Foreskin fibroblast (primary cell): ENCODE measurements at places on chromosomes 4 and X.

DNA sequence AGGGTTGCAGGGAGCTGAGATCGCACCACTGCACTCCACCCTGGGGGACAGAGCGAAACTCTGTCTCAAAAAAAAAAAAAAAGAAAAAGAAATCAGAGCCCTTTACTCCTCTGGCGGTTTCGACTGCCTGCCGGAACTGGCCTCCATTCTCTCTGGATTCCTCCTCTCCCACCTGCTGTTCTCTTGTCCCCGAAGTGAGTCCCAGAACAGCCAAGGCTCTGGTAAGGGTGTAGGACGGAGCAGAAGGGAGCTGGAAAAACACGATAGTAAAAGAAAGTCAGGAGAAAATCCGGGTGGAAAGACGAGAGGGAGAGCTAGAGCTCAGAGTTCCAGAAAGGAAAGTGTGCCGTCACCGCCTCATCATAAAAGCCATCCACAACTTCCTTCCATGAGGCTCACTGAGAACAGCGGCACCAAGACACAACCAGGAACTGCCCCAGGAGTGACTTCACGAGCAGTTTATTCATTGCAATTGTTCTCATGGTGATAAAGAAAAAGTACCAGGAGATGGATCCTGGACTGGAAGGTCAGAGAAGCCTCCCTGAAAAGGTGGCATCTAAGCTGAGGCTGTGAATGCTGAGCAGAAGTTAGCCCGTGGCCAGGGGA is 12.3 kb downstream of the TLR3 start:
- no peak for DNase-seq

DNA sequence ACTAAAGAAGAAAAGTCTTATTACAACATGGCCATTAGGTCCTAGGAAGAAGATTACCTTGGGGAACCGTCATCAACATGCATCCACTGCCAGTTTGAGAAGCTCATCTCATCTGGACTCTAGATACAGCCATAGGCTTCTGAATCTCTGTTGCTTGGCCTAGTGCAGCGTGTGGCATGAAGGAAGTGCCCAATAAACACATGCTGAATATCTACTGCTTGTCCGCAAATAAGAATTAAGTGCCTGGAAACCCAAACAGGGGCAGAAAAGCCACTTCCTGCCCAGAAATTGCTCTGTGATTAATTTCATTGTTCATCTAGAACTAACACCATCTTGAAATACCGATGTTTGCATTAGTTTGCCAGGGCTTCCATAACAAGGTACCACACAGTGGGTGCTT is 241.1 kb upstream of the KLF3 start:
- DNase-seq: no peak

DNA sequence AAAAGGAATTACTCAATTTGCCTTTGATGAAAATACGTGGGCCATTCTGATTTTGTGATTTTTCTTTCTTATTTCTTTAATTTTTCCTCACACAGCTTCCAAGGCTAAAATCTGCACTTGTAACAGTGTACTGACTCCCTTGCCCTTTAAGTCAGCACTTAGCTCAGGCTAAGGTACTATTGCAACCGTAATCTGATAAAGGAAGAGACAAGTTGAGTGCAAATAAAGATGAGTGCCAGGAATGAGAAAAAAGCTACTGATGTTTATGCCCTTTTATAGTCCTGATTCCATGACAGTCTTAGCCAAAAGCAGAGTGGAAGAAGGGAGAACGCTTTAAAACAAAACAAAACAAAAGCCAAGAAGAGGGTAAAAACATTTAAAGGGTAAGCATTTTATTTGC is 6.0 kb downstream of the DMD start:
- DNase-seq: no peak

DNA sequence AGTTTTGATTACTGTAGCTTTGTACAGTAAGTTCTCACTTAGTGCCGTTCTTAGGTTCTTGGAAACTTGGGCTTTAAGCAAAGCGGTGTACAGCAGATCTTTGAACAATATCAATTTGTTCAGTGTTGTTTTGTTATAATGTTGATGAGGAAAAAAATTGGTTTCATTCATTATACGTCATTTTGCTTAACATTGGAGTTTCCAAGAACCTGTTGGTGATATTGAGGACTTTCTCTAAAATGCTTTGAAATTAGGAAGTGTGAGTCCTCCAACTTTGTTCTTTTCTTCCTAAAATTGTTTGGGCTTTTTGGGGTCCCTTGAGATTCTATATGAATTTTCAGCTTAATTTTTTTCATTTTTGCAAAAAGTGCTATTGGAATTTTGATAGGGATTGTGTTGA is 49.1 kb downstream of the STAG2 start:
- no peak for DNase-seq

DNA sequence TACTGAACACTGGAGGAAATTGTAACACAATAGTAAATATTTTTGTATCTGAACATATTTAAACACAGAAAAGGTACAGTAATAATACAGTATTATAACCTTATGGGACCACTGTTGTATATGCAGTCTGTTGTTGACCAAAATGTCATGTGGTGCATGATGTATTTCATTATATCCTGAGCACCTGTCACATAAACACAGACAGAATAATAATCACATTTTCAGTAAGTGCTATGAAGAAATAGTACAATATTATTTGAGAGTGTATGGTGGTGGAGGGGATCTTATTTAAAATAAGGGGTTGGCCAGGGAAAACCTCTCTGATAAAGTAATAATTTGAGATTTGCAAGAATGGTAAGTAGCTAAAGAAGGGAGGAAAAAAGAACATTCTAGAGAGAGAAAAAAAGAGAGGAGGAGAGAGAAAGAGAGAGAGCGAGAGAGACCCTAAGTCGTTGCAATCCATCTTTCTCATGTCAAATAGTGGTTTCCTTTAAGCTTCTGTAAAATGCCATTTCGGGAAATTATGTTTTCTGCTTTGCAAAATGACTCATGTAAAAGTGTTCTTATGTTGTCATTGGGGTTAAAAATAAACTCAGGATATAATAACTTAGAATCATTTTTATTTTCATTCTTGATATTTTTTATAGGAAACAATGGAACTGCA is 19.3 kb upstream of the CLNK start:
- DNase-seq: no peak

- no peak for DNase-seq
These were observed 30.3 kb upstream of the CLDN24 start for GRCh38 chr4:183352546-183352945.

DNA sequence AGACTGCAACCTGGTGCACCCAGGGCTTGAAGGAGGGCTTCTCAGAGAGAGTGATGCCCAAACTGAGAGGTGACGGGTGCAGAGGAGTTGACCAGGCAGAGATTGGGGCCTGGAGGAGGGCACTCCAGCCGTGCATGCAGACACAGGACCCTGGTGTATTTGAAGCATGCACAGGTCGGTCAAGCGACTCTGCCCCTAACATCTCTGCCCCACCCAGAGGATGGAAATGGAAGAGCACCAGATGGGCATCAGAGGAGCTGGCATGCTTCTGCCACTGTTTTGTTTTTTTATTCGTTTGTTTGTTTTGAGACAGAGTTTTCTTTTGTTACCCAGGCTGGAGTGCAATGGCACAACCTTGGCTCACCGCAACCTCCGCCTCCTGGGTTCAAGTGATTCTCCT is 320.9 kb downstream of the EVC2 start:
- DNase-seq: no peak

GRCh38 chr4:81604683-81605218 is 133.0 kb upstream of the RASGEF1B start:
- DNase-seq: peak; percentile 56

- DNase-seq: peak; percentile 54
These were observed 72.0 kb downstream of the FRMPD4 start for GRCh38 chrX:12210196-12210815.

DNA sequence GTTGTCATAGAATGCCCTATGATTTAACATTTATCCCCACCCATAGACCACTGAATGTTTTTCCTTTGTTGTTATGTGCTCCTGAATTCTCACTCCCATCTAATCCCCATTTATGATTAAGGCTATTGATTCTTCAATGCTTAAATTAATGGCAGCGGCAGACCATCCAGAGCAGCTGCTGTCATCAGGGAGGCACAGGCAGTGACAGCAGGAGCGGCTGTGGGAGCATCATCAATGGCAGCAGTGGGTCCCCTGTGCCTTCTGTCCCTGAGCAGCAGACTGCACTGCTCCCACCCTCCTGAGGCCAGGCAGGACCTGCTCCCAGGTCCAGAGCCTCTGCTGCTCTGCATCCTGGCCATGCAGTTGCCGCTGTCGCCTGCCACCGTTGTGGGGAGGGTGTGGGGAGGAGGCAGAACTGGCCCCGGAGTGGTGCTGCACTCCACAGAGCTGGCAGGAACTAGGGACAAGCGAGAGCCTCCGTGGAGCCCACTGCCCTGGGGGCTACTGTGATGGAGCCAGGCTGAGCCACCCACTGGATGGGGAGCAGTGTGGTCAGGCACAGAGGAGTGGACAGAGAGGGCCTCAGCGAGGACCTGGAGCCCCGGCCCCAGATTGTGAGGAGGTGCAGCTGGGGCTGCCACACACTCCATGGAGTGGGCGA is 29.0 kb downstream of the NAA11 start:
- DNase-seq: no peak

DNA sequence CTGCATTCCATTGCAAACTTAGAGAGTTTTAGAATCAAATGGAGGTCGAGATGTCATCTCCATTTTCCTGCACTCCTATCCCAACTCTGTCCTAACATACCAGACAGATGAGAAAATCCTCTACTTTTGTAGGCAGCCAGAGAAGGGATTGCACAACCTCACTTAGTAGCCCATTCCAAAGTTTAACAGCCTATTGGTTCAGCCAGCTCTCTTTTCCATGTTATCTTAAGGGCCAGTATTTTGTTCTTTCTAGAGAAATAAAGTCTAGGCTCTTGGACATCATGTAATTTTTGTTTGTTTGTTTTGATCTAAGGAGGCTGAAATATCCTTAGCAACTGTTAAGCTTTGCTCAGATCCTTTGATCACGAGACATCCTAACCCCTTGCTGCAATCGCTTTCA is 173.0 kb downstream of the COX18 start:
- DNase-seq: peak; percentile 67

GRCh38 chr4:36427696-36428095 is 146.3 kb downstream of the DTHD1 start:
- DNase-seq: no peak

DNA sequence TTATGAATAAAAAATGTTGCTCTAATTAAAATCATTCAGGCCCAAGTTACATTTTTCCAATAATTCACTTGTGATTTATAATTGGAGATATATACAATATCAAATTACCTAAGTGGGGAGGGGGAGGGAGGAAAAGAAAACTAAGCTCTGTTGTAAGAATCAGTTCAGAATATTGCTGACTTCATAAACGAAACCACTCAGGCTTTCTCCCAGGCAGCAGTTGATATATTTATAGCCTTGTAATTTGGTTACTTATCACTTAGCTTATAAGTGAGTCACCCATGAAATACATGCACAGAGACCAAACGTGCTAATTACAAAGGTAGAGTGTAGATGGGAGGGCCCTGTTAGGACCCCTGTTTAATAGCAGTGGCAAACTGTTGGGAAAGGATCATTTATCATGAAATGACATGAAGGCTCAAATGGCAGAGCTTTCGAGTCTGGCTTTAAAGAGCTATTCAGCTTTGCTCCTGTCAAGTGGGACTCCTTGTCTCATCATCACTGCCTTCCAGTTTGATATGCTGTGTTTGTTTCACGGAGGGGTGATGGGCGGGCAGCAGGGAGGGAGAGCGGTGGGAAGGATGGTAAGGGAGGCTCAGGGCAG is 105.6 kb upstream of the PGRMC2 start:
- DNase-seq: no peak

DNA sequence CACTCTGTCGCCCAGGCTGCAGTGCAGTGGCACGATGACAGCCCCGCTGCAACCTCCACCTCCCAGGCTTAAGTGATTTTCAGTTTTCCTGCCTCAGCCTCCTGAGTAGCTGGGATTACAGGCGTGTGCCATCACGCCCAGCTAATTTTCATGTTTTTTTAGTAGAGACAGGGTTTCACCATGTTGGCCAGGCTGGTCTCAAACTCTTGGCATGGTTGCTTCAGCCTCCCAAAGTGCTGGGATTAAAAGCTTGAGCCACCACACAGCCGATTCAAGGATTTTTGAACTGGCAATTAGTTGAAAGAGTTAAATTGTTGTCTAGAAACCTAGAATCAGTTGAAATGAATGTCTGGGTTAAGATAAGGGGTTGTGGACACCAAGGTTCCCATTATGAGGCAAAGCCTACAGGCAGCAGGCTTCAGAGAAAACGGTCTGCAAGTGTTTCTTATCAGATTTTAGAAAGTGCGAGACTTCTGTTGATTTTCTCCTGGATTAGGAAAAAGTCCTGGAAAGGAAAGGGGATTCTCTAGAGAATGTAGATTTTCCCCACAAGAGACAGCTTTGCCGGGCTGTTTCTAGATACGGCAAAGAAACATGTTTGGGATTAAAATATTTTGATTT is 8.3 kb upstream of the CCNI start:
- DNase-seq: no peak

DNA sequence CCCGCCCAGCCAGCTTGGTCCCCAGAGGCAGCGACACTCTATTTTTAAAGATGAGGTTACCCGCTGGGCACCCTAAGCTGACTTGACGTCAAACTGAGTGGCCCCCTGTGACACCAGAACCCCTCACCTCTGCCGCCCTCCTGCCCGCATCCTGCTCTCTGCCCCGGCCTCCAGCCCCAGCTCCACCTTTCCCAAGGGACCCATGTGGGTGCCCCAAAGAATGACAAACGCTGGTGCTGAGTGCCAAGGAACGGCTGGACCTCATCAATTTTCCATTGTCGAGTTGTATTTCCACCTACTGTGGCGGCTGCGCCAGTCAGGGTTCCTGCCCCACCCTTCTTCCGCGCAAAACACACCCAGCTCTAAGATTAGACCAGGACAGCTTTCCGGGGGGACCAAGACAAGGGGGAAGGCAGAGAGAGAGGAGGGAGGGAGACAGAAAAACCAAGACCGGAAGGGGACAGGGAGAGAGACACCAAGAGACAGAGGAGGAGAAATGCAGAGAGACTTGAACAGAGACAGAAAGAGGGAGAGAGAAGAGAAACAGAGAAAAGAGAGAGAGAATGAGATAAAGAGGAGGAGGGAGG is 2.0 kb downstream of the PRKX start:
- no peak for DNase-seq

- DNase-seq: no peak
These were observed 107.8 kb upstream of the TMEM47 start for GRCh38 chrX:34764852-34765361.

- DNase-seq: peak; percentile 75
These were observed 64.6 kb downstream of the ANAPC4 start for GRCh38 chr4:25441519-25442117.

DNA sequence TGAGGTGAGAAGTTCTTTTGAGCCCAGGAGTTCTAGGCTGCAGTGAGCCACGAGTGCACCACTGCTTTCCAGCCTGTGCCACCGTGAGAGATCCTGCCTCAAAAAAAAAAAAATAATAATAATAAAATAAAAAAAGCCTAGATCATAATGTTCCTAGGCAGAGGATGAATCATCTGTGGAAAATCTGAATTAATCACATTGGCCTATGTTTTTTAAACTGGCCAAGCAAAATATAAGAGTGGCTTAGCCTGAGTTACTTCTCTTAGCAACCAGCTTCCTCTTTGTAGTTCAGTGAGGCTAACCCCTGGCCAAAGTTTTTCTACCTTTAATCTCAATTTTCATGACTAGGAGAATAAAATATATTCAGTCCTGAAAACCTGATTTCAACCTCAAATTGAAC is 614.6 kb downstream of the PPP4R3C start:
- no peak for DNase-seq

- peak; percentile 80 for DNase-seq
These were observed 135.6 kb downstream of the CHIC2 start for GRCh38 chr4:53928825-53929224.

GRCh38 chrX:63561425-63561824 is 210.3 kb upstream of the SPIN4 start:
- DNase-seq: no peak

- no peak for DNase-seq
These were observed 269.0 kb downstream of the ADGRA3 start for GRCh38 chr4:22246847-22247246.

GRCh38 chr4:124997991-124998390 is 285.5 kb upstream of the ANKRD50 start:
- DNase-seq: no peak
